A549 (cell line): ENCODE measurements at places on chromosomes 7 and 10.

DNA sequence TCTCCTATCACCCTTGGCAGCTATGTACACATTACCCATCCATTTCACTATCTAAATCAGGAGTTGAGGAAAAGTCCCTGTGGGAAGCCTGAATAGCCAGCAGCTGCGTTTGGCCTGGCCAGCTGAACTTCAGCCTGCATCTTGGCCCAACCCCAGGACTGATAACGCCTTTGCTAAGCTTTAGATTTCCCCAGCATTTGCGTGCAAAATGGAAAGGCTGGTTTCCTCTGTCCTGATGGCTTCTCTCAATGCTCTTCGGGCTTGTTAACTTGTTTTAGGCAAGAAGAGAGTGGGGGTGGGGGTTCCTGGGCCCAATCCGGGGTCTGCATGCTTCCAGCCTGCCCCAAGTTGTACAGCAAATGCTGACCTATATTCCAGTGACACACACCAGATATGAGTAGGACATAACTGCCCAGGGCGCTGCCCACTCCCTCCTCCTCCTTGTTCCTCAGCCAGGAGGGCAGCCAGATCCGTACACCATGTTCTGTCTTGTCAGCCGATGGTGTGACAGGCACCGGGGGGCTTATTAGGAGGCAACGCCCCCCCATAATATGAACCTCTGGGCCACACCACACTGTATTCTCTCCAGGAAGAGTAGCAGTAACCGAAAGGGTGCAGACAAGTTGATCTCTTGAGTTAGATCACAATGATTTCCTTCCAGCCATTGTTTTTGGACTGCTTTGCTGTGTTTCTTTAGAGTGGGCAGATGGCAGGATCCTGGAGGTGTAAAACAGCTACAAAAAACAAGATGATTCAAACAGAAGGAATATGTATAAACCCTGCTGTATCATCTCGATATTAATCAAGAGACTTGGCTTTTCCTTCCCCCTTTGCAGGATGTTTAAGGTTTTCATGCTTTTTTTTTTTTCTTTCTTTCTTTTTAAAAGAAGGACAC is 339.0 kb downstream of the RNLS start:
- DNase-seq, result no peak

GRCh38 chr7:130732980-130733930 is 752 bp downstream of the KLF14 start:
- DNase-seq, result peak; percentile 9

DNA sequence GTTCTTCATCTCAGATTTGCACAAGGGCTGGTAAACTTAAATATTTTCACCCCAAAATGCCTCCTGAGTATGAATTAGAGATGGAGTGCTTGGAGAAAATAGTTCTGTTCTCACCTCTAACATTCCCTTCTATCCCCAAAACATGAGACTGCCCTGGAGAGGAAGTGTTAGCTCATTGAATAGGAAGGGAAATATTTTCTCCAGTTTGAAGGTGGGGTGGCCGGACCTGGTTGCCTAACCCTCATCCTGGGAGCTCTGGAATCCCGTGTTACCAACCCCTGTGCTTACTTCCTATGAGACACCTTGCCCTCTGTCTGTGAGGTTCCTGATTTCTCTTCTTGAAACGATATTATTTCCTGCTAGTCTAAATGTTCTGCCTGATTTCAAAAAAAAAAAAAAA is 779 bp downstream of the IFIT2 start:
- DNase-seq, result no peak

DNA sequence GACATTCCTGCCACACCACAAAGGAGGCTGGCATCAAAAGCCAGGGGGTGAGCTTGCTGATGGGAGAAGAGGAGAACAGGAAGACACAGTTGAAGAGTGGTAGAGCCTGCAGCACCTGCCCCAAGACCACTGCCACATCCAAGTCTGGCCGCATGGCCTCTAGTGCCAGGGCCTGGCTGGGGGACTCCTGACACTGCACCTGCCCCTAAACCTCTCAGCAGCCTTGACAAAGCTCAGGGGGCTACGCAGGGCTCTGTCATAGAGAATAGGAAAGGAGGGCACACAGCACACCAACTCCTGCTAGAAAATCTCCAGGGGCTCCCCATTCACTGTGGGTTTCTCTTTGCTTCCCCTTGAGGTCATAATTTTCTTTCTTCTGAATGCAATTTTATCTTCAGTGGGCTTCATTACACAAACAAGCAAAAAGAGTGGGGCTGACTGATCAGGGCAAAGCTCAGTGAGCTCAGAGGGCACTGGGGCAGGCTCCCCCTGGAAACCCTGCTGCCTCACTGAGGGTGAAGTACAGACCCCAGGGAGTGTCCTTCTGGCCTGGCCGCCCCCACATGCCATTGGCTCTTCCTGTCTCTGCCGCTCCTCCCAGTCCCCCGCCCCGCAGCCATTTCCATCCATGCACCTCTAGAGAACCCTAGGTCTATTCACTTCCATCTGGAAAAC is 37.2 kb downstream of the VOPP1 start:
- DNase-seq, result no peak

DNA sequence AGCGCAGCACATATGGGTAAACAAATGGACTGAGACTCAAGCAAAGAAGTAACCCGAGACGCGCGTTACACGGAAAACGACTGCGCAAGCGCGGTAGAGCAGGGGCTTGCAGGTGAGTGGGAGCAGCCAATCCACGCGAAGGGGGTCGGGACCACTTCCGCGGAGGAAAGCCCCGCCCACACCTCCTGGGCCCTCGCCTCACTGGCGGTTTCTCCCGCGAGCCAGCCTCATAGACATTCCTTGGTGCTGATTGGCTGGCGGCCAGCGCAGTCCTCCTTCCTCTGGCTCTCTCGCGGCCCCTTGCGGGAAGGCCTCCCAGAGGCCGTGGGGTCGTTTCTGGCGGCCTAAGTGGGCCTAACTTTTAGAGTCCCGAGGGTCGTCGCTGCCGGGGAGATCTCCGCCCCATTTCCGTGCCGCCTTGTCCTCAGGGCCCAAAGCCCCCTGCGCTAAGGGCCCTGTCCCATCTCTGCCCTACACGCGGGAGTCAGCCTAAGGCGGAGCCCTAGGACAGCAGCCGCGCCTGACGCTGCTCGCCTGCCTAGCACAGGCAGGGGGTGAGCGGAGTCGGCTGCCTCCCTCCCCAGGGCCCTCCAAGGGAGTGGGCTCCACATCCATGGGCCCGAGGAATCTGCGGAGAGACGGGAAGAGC is 9.1 kb upstream of the FXYD4 start:
- DNase-seq, result peak; percentile 86

GRCh38 chr10:125148528-125148927 is 11.8 kb downstream of the CTBP2 start:
- DNase-seq, result no peak

- no peak for DNase-seq
These were observed 188.3 kb upstream of the MEOX2 start for GRCh38 chr7:15874774-15875173.

GRCh38 chr7:27921081-27921836 is 181.3 kb downstream of the TAX1BP1 start:
- peak; percentile 49 for DNase-seq

- no peak for DNase-seq
These were observed 383.0 kb upstream of the PCDH15 start for GRCh38 chr10:55183993-55184392.

DNA sequence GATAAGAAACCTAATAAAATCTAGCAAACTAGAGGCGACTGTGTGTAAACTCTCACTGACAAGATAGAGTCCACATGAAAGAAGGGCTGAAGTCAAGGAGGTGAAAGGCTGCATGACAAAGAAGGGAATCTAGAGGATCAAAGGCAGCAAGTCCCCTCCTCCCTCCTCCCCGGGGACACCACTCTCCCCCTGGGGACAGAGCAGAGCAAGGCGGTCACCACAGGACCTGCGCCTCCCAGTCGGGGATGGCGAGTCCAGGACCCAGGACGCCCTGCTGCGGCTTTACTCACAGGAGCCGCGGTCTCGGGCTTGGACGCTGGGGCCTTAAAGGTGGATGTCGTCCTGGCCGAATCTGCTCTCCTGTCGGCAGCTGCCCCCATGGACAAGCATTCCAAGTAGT is 22.4 kb downstream of the BRI3 start:
- DNase-seq, result no peak

DNA sequence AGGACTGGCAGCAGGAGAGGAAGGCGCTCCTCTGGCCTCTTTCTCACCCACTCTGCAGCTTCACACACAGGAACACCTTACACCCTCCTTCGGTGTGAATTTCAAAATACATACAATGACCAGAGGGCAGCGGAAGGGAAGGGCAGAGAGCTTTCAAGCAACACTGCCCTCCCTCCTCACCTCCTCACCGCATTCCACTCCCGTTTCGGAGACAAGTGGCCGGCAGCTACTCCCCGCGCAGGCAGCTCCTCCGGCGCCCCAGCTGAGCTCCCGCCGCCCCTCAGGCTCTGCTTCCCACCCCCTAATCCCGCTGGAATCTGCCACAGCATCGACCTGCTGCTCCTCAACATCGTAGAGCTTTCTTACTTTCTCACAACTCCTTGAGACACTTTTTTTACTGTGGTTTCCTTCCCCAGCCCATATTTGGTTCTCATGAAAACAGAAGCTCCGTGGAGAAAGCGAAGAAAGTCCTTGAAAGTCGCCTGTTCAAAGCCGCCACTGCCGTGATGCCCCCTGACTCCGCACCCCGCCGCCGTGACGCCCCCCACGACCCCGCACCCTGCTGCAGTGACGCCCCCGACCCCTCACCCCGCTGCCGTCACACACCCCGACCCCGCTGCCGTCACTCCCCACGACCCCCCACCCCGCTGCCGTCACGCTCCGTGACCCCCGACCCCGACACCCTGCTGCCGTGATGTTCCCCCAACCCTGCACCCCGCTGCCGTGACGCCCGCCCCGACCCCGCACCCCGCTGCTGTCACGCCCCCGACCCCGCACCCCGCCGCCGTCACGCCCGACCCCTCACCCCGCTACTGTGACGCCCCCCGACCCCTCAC is 14.6 kb upstream of the GPER1 start:
- no peak for DNase-seq

DNA sequence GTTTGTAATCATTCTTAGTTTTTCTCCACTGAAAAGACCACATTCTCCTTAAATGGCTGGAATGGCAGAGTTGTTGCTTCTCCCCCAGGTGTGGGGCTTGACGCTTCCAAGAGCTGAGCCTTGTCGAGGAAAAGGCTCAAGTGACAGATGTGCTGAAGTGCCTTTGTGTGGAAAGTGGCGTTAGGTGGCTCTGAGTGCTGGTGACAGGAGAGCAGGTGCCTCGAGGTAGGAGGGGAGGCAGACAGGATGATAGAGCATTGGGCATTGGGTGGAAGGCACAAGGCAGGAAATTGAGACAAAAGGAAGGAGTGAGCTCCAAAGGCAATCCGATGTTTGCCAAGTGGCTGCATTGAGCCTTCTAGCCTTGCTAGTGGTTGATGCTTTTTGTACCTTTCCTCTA is 6.7 kb downstream of the KIAA1217 start:
- DNase-seq, result no peak

GRCh38 chr7:25311346-25311745 is 83.1 kb upstream of the NPVF start:
- DNase-seq, result no peak
